Endothelial cell (in vitro differentiated cells): ENCODE measurements at places on chromosomes 12 and 14.

- DNase-seq = no peak
Observed at GRCh38 chr12:90543374-90543773, 411.6 kb downstream of the CCER1 start.

DNA sequence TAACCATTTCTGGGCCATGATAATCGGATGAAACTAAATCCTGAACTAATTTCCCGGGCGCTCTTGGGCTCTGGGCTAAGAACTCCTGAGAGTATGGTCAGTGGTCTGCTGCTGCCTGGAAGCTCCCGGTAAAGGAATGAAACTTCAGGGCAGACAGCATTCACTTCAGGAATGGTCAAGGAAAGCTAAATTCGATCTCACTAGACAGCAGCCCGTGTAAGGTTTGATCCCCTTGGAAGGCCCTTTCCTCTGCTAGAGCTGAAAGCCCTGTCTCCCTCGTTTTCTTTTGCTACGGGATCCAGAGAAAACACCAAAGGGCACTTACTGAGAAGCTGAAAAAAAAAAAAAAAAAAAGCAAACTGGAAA, 680 bp downstream of the ASB8 start:
- no peak for DNase-seq

DNA sequence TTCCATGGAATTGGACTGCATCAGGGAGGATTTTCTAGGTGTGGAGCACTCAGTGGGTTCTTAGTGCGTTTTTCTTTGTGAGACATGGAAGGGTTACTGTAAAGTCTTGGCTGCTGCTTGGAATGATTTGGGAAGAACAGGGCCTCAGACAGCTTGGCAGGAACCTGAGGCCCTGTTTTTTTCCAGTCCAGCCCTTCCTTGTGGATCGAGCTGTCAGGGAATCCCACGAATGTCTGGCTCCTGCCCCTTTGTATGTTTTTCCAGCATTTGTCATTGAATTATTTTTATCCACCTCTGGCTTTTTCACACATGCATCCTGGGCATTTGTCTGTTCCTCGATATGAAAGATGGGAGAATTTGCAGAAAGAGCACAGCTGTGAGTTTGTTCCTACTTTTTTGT, 158.5 kb downstream of the TGFB3 start:
- DNase-seq = no peak

DNA sequence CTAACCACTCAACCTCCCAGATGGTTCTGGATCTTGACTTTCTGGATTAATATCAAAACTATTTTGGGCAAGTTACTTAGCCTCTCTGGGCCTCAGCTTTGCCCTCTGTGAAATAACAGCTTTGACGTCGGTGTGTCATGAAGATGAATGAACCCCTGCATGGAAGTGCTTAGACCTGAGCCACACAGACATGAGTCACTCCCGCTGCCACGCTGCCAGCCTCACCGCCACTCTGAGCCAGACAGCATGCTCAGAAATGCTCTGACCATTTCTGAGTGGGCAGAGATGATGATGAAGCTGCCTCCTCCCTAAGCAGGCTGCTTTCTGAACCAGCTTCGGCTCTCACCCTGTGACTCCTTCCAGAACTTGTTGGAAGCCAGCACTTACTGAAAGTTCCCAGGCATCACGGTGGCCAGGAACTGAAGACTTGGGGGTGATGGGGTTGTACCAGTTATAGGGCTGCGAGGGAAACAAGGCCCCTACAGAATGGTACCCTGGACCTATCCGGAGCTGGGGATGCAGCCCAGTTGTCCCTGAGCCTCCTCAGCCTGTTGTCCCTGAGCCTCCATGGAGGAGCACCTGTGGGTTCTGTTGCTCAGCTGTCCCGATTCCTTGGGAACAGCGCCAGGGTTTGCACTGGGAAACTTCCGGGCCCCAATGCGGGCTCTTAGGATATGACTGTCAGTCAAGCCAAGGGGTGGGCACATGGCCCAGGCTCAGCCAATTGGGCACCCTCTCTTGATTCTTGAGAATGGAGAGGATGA, 2.0 kb upstream of the CCDC197 start:
- DNase-seq = no peak

GRCh38 chr12:64810831-64811230, 13.6 kb upstream of the TBC1D30 start:
- DNase-seq = no peak
